ENCODE measurements at places on chromosomes 1 and 21.
A peak's percentile ranks its signal among the peaks of the same experiment; 100 is the strongest.

DNA sequence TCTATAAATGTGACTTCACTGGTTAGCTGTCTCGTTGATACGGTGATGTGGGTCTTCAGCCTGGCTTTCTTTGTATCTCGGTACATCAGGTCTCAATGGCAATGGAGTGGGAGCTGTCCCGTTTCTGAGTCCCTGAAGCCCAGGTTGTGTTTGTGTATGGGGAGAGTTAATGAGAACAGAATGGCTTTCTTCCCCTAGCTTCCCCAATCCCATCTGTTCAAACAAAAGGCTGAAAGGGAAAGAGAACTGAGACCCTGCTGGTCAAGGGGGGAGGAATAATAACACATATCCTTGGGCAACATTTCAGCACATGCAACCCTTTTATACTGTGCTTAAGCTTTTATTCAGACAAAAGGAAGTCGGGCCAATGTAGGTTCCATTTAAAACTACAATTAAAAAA lies 28.4 kb upstream of the CASQ2 start:
- no peak for DNase-seq

GRCh38 chr1:85700422-85700821 lies 7.8 kb downstream of the ZNHIT6 start:
- no peak for DNase-seq

DNA sequence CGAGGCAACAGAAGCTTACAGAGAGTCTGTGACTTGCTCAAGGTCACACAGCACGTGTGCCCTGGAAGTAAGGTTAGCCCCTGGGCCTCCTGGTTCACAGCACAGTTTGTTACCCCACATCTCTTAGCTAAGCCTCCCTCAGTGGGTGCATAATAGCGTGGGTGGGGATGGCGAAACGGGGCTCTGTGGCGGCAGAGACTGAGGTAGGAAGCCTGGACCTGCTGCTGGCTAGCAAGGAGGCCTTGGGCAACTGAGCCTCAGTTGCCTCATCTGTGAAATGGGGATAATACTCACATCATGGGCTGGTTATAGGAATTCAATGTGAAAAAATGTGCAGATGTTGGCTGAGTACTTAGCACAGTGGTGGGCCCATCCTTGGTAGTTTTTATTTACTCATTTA lies 596 bp downstream of the PADI4 start:
- no peak for DNase-seq

DNA sequence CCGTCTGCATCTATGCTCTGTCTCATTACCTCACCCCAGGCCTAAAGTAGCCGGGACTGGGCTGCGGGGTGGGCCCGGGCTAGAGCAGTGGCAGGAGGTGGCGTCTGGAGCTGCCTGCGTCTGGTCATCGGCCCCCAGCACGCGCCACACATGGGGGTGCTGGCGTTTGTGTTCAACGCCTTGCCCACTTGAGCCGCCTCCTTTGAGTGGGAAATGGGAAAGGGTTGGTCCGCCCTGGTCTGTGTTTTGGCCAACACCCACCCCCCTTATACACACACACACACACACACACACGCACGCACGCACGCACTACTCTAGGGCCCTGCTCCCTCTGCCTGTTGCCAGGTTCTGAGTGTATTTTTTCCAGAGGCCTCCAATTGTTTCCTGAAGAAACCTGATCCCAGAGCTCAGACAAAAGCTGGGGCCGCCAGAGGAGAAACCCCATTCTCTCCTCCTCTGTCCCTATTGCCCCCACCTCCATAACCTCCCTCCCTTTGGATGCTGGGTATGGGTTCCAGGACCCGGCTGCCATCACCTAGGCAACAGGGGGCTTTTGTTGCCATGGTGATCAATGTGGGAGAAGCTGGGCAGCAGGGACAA lies 10.1 kb downstream of the VANGL2 start:
- DNase-seq, result peak; percentile 85

DNA sequence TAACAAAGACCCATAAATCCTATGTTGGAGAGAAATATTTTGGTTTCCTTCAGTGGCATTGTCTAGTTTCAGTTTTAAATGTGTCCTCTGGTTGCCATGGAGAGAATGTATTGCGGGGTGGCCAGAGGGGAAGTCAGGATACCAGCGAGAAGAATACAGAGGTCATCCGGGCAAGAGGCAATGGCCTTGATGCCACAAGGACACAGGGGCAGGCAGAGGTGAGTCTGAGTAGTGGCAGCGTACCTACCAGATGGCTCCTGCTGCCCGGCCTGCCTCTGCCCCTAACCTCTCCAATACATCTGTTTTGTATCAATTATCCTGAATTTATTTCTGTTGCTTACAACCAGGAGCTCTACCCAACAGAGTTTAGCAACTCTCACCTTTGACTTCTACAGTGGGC lies 14.9 kb downstream of the KLHDC7A start:
- no peak for DNase-seq

DNA sequence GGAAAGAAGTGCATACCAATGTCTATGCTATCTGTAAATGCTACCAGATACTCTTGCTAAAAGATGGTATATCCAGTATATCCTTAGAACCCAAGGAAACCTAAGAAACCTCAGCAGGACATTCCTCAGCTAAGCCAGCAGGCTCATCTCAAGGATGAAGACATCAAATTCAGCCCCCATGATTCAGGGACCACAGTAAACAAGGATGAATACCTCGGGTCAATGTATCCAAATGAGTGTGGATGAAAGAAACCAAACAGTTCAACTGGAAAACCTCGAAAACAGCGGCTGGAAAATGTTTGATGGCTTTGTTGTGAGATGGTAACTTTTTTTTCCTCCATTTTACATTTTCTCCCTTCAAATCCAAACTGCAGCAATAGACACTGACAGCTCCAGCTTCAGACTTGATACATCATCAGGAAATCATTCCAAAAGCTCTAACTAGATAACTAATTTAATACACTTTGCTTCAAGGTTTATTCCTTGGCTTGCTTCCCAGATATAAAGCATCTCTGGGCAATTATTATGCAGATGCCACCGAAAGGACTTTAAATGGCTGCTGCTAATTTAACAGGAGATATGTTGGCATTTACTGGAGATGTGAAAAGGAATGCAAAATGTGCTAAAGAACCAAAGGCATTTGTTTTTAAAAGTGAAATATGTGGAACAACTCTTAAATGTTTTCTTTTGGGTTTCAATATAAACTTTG lies 73.6 kb downstream of the SMYD2 start:
- DNase-seq, result no peak

DNA sequence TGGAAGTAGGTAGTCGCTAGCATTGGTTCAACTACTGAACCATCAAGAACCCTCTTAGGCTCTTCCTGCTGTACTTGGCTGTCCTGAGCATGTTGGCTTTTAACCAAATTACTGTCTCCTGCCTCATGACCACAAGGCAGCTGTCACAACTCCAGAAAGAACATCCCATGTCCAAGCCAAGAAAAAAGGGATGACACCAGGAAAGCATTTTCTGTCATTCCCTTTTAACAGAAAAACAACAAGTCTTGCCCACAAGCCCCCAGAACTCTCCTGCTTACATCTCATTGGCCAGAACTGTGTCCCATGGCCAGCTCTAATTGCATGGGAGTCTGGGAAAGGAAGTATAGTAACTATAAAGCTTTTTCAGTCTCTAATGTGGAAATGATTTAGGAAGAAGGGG lies 2.4 kb upstream of the RNU5D-1 start:
- no peak for DNase-seq

DNA sequence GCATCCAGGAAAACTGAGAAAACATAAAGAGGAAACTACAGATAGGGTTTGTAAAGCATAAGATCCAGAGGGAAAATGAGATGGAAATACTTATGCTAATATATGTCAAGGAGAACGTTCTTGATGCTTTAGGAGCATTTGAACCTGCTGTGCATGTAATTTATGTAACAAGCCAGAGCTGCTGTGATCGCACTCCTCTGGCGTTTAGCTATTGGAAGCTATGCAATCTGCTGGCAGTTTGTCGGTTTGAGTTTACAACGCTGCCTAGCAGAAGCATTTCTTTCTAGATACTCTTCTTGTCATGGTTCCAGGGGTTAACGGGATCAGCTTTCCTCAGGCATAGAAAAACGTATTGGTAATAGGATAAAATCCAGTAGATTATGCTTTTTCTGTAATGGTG lies 182.7 kb downstream of the KCNH1 start:
- no peak for DNase-seq

DNA sequence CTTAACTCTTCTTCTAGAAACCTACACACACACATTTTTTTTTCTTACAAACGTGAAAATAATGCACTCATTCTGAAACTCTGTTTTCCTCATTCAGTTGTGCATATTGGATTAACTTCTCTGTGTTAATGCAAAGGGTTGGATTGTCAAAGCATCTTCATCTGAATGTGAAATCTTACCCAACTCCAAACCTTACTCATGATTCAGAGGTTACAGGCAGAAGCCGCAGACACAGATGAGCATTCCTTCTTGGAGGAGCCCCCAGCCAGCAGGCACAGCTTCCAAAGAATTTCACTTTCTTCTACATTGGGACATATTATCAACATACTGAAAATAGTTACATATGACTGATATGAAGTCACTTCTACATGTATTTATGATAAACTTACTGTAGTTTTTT lies 15.7 kb downstream of the PATJ start:
- DNase-seq, result no peak

GRCh38 chr21:38490411-38491020 lies 7.8 kb downstream of the ERG start:
- no peak for DNase-seq

DNA sequence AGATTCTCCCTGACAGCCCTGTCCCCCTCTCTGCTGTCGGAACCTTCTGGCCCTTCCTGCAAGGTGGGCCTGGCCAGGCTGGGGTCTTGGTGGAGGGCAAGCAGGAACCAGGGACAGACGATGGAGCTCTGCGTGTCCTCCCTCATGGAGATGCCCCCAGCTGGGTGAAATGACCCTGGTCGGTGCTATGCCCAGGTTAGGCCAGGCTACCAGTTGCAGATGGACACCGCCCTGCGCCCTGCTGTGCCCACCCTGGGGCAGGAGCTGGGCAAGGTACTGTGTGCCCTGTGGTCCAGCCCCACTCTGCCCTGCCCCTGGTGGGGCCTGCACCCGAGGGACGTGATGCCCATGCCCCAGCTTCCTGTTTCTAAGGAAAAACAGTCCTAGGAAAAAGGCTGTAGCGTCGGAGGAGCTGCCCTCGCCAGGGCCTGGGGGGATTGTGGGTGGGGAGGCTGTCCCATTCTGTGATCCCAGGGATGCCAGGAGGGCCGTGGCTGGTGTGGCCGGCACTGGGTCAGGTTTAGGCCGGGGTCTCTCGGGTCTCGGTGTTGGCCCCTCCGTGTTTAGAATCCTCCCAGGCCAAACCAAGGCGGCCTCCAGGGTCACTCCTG lies 77.6 kb downstream of the MORN1 start:
- DNase-seq, result peak; percentile 85

GRCh38 chr1:95043141-95043980 lies 29.4 kb downstream of the ALG14 start:
- peak; percentile 66 for DNase-seq

DNA sequence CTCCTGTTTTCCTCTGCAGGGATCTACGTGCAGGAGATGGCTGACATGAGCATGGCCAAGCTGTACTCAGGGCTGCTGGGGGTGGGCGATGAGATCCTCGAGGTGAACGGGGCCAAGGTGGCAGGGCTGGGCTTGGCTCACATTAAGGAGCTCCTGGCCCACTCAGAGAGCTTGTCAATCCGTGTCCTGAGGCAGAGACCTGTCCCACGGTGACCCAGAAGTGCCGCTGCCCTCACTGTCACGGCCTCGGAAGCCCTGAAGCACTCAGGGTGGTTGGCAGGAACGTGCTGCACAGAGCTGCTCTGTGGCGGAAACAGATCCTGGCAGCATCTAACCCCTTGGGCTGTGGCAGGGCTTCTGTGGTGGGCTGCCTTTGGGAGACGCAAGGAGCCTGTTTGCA lies 37.6 kb downstream of the KIAA1614 start:
- no peak for DNase-seq

GRCh38 chr1:15808955-15809354 lies 1.5 kb upstream of the UQCRHL start:
- peak; percentile 40 for DNase-seq

DNA sequence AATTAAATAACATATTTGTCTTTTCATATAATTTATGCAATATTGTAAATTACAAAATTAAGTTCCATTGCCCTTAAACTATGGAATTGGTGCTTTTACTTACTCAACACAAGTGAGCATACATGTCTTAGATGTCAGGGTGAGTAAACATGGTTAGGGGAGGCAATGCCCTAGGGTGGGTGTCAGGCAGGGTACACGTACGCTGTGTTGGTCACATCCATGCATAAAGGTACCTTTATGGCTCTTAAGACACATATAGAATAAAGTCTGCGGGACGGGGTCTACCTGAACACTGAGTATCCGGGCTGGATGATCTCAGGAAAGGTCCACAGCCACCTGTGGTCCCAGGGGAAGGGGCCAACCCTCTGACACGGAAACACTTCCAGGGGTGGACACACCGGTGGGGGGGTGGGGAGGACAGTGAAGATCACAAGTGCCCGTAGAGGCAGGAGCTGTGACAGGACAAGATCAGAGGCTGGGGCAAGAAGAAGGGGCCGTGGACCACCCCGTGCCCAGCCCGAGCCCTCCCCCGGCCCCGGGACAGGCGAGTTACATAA lies 720 bp downstream of the LIN9 start:
- DNase-seq, result no peak

DNA sequence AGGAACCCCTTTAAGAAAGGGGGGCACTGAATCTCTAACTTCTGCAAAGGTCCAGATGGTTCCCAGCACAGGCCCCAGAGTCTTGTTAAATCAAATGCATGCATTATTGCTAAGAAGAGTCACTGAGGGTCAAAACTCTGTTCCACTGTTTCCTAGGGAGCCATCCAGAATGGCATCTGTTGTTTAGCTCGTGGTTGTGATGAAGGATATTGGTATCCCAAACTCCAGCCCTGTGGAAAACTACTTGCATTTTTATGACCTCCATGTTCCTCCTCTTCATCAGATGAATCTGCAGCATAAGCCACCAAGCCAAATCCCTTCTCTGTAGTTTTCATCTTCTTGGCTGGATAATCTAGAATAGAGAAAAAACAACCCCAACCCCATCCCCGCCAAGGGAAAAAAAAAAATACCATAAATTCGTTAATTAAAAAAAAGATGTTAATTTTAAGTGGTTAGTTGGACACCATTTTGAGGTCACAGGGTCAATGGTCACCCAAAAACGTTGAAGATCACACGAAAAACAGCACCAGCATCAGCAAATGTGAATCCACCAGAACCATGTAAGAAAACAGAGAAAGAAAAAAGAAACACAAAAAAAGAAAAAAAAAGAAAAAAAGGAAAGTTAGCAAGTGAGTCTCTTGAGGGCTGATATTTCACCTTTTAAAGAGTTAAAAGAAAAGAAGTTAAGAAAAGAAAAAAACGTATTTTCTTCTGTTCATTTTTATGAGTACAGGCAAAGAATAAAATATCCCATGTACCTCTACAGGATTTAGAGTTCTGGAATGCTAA lies 3.0 kb upstream of the RIT1 start:
- DNase-seq, result no peak

- DNase-seq, result no peak
These were observed 2.3 kb downstream of the IL6R start for GRCh38 chr1:154407198-154408091.

DNA sequence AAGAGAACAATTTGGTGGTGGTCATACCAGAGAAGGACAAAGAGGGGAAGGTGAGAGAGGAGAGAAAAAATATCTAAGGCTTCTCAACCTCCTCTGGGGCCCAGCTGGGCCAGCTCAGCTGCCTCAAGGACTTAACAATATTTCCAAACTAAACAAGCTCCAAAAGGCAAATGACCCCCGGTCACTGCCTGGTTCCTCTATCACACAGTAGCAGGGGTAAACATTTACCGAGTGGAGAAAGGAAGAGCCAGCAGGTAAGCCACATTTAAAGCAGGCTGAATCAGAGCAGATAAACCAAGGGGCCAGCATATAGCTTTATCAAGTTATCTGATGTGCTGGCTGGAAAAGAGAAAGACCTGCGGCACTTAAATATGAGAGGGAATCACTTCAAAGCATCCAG lies 102.1 kb downstream of the KCND3 start:
- no peak for DNase-seq

GRCh38 chr1:245986404-245987218 lies 520.5 kb downstream of the SMYD3 start:
- DNase-seq, result no peak
